Omental fat pad (tissue), 4 donors: ENCODE measurements at places on chromosomes 5 and 9. TPM values are rescaled to one million over a fixed set of nuclear protein-coding genes. Genes with fewer than 3 reads are reported as not detected.

The TMEM252 gene
- not detected for total RNA-seq

The TXNDC8 gene
- not detected for total RNA-seq

GRCh38 chr5:62937661-62938558, 359.3 kb downstream of the LRRC70 start:
- DNase-seq = no peak

GRCh38 chr5:128144491-128144890, 60.9 kb downstream of the SLC12A2 start:
- no peak for DNase-seq

The RNF183 gene
- total RNA-seq = not detected

The SEMA6A gene
- total RNA-seq = 38.5 TPM

GRCh38 chr9:109908459-109909390, 128.7 kb downstream of the PALM2AKAP2 start:
- no peak for DNase-seq

DNA sequence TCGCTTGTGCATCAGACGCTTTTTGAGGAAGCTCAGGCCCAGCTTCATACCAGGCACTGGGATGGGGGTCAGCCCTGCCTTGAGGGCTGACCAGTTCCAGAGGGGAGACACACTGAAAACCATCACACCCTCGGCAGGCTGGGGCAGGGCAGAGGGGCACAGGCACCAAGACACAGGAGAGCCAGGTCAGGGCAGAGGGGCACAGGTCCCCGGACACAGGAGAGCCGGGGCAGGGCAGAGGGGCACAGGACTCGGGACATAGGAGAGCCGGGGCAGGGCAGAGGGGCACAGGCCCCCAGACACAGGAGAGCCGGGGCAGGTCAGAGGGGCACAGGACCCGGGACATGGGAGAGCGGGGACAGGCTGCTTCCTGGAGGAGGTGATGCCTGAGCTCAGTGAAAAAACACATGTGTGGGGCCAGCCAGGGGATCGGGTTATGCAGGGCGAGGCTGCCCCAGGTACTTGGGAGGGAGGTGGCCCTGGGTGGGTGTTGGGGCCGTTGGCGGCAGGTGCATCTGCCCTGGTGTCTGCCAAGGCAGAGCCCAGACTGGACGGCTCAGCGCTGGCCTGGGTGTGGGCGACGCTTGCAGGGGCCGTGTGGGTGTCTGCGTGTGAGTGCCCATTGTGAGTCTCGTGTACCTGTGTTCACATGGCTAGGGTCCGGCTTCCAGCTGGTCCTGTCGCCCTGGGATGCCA, 15.1 kb upstream of the SLC2A6 start:
- no peak for DNase-seq

DNA sequence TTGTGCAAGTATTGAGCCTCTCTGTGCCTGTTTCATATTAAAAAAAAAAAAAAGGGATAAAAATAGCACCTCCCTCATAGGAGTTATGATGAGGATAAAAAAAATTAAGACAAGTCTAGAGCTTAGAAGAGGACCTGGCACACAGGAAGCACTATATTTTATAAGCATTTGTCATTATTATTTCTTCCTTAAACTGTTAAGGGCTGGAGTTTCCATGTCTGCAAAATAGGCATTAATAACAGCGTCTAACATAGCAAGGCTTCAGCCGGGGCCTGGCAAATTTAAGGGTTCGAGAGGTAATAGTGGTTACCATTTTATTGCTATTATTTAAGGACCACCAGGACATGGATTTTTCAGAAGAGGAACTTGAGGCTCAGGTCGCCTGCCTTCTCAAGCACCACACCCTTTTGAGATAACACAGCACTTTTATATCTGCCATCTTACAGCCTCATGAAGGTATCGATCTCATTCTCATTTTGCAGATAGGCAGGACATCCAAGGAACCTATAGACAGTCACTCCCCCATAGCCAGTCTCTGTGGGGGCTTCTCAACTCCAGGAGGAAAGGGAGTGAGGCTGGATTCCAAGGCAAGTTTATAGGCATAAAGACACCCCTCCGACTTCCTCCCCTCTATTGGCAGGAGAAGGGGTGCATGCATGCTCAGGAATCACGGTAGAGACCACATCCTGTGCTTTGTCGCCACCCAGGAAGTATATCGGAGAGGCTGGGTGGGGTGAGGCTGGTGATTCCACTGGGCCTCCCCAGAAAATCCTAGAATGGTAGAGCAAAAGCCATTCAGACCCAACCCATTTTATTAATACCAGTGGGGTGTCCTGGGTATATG, 2.4 kb downstream of the ANXA6 start:
- DNase-seq = no peak

GRCh38 chr5:153463806-153464205, 26.7 kb upstream of the GRIA1 start:
- DNase-seq = no peak

The NSG2 gene
- not detected for total RNA-seq

The SLC34A3 gene
- total RNA-seq = not detected

The C9 gene
- 0.12 TPM for total RNA-seq

DNA sequence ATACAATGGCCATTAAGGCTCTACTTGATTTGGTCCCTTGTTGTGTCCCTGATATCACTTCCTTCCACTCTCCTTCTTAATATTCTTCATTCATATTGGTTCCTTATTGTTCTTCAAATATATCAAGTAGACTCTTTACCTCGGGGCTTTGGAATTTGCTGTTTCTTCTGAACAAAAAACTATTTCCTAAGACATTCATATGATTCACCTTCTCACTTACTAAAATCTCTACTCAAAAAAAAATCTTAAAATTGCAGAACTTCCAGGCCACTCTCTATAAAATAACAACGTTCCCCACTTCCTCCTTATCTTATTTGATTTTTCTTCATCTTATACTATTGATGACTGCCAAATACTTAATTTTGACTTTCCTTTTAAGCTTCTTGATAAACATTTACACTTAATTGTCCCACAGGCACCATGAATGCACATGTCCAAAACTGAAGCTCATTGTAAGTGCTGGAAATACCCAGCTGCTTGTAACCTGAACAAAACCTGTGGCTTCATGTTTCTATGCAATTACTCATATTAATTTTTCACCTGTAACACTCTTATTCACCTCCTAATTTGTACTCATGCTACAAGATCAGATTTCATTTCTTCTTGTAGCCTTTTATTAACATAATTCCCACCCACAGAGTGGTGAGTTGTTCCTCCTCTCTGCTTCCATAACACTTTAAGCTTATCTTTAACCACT, 58.4 kb upstream of the NUDT12 start:
- no peak for DNase-seq

The PIGO gene
- total RNA-seq = 14.2 TPM

GRCh38 chr5:128538250-128539037, 399 bp upstream of the FBN2 start:
- DNase-seq = no peak

GRCh38 chr9:16154521-16155078, 601.8 kb downstream of the CCDC171 start:
- DNase-seq = no peak

The EIF4EBP3 gene
- 32.2 TPM for total RNA-seq

- no peak for DNase-seq
These were observed 325.0 kb downstream of the EDIL3 start for GRCh38 chr5:84059672-84060071.

- no peak for DNase-seq
These were observed 21.1 kb downstream of the LIFR start for GRCh38 chr5:38535248-38535750.

GRCh38 chr5:115977988-115978387, 15.7 kb downstream of the LVRN start:
- DNase-seq = no peak

The ZDHHC11B gene
- total RNA-seq = 5.5 TPM
